ENCODE measurements at places on chromosomes 13 and 19.

GRCh38 chr19:23887642-23888041 is 27.0 kb upstream of the ZNF726 start:
- DNase-seq, result no peak

GRCh38 chr19:35845215-35846037 is 6.9 kb downstream of the NPHS1 start:
- no peak for DNase-seq

- no peak for DNase-seq
These were observed 20.5 kb upstream of the SLC7A10 start for GRCh38 chr19:33245948-33246708.

DNA sequence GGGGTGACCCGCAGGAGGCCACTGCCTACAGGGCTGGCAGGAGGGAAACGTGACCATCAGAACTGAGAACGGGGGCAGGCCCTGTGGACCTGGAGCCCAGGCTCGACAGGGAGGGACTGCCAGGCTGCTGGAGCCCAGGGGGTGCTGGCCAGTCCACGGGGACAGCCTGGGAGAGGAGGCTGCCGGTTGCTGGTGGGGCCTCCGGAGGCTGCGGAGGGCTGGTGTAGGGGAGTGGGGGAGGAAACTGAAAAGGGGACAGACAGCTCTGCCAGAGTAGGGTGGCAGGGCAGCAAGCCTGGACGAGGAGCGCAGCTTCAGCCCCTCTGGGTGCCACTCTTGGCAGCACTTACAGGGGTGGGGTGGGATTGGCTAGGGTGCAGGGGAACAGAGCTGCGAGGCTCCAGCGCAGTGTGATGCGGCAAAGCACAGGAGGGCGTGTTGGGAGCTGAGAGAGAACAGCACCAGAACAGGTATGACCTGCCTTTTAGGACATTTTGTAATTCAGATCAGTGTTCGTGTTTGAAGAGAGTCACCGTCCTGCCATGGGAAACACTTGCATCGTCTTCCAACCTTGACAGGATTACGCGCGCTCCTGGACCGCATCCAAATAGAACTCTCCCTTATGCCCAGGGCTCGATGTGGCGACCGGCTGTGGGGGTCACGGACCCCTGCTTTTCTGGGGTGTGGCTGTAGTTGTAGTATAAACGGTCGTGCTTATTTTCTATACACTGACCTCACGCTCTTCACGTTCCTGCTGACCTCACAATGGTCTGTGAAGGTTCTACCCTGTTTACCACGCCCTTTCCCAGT is 19.9 kb upstream of the ARHGEF7 start:
- DNase-seq, result no peak

GRCh38 chr13:43074824-43075510 is 51.6 kb downstream of the DNAJC15 start:
- no peak for DNase-seq

Data from activated CD4-positive, alpha-beta T cell treated with anti-CD3 and anti-CD28 coated beads for 24 hours (primary cell).